Non-pigmented ciliary epithelial cell (primary cell): ENCODE measurements at places on chromosomes 13 and 19.

DNA sequence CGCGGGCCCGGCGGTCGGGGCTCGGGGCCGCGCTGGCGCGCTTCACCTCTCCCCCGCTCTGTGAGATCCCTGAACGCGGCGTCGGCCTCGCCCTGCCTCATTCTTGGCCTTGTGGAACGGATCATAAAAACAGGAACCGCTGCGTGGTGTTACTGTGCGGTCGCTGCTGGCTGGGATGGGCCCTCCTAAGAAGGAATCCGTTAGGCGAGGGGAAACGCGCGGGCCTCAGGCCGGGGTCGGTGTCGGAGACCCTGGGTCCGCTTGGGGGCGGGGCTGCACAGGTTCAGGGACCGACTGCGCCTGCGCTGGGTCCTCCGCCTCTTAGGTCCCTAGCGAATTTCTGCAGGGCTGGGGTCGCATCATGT lies 381 bp downstream of the CKAP2 start:
- no peak for DNase-seq

DNA sequence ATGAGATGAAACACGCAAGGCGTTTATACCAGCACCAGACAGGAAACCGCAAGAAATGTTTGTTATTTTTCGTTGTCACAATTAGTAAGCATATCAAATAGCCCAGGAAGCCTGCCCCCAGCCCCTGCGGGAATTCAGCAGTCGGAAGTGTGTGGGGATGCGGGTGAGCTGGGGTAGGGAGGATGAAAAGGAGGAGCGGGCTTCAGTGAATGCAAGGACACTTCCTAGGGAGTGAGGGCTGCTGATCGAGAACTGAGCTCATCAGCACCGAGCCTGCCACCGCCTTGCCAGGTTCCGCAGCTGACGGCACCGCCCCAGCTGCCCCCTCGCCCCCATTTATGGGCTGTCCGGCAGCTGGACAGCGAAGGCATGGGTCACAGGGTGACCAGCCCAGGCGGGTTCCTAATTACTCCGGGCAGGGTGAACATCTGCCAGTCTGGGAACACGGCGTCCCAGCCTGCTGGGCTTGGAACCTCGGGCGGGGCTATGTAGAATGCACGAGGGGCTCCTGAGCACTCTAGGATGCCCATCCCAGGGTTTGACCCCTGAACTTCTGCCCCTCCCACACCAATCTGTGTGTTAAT lies 1.6 kb upstream of the BEST2 start:
- DNase-seq, result no peak

DNA sequence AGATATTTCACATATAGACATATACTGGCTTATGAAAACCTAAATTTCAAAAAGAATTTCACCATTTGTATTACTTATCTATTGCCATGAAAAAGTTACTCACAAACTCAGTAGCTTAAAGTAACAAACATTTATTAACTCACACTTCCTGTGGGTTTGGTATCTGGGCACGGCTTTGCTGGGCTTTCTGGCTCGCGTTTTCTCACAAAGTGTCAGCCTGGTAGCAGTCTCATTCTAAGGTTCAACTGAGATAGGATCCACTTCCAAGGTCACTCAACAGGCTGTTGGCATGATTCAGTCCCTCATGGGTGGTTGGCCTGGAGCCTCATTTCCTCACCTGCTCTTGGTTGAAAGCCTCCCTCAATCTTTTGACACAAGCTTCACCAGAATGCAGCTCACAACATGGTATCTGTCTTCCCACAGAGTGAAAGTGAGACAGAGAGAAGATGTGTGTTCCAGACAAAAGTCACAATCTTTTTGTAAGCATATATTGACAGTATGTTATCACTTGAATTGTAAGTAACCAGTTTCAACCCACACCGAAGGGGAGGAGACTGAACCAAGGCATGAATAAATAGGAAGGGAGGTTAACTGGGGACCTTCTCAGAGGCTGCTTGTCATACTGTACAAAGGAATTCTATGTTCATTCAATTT lies 1065.8 kb upstream of the SPRY2 start:
- DNase-seq, result no peak

- DNase-seq, result no peak
These were observed 6.2 kb downstream of the BCL3 start for GRCh38 chr19:44754750-44755080.

DNA sequence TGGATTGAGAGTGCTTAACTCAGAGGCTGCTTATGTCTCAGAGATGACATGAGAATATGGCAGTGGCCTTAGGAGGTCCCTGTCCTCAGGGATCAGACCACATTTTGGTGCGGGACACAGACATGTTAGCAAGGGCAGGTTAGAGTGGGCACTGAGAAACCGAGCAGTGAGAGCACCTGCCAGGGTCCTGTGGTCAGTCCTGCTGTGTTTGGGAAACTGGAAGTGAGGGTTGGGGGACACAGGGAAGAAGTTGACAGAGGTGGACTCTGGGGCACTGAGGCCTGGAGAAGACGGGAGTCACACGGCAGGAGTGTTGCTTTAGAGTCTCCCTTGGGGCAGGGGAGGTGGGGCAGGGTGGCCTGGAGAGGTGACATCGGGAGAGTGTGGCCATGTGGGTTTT lies 7.4 kb downstream of the IGFLR1 start:
- DNase-seq, result no peak

DNA sequence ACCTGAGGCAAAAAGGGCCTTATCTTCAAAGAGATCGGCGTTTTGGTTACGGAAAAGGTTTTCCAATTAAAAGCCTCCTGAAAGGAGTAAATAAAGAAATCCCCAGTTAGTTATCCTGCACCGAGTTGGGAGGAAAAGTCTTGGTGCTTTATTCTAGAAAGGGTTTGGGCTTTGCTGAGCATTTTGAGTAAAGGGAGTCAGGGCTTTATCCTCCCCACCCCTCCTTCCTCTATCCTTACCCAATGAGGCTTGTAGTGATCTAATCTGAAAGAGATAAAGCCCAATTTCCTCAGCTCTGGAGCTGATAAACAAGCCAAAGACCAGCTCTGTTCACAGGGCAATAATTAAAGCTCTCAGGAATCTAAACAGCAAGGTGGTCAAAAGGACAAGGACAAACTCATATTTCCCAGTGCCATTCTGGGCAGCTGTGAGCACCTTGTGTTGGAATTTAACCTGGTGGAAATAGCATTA lies 188.9 kb upstream of the TSC22D1 start:
- DNase-seq, result no peak

DNA sequence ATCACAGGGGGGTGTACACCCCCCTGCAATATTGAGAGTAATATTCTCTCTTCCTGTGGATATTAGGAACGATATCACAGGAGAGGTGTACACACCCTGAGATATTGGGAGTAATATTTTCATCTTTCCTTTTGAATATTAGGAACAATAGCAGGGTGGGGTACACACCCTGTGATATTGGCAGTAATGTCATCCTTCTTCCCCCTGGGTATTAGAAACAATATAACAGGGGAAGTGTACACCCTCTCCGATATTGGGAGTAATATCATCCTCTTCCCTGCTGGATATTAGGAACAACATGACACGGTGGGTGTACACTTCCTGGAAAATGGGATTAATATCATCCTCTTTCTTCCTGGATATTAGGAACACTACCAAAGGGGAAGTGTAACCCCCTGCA lies 57.8 kb upstream of the CEACAM21 start:
- DNase-seq, result no peak

- no peak for DNase-seq
These were observed 1447.5 kb downstream of the EFNB2 start for GRCh38 chr13:105087945-105088344.

DNA sequence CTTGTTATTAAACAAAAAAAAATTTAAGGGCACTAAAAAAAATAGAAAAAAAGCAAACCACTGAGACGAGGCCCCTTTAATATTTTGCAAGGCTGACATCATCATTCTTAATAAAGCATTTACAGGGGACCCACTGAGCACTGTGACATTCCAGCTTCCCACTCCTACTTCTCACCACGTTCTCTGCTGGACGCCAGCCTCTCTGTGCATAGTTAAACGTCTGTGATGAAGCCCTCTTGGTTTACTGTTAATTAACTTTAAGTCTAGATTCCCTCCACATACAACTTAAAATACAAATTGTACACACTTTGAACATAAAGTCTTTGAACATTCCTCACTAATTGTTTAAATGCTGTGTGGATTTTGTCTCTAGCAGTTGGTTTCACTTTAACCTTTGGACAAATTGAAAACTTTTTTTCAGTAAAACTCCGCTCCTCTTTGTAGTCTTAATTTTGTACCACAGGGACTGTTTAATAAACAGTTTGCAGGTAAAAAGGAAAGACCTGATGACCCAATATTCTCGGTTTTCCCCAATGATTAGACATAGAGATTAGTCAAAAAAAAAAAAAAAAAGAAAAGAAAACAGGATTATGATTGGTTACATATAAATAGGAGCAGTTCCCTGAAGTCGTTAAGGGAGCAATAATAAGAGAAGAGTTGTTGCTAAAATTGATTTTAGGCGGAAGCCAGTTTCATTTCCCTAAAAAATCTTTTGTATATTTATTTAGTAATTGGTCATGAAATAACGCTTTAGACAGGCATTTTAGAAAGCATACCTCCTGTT lies 219.8 kb downstream of the MZT1 start:
- DNase-seq, result no peak

DNA sequence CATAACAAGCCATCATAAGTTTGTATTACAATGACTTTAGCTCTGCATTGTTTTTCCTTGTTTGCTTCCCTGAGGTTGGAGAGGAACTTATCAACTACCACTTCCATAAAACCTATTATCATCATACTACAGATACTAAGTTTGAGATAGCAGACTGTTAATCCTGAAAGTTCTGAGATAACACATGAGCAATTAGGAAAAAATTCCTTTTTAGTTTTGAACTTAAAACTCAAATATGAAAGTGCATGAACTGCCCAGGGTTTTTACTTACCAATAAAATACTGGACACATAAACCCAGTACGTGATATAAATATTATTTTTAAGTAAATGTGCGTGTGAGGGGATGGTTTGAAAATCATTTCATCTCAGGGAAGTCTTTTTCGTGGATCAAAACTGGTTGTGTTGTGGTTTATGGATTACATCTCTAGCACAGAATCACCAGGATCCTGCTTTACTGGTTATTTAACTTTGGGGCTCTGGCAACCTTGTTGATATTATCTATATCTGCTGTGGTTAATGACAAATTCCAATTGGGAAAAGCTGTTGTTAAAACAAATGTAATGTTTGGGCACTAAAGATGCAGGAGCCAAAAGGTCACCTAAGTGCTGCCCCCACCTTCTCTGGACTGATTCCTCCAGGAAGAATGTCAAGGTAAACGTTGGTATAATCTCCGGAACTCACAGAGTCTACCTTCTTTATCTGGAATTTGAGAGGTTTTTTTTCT lies 12.4 kb downstream of the CDX2 start:
- no peak for DNase-seq

- no peak for DNase-seq
These were observed 244.2 kb downstream of the UQCRFS1 start for GRCh38 chr19:28968721-28969120.

DNA sequence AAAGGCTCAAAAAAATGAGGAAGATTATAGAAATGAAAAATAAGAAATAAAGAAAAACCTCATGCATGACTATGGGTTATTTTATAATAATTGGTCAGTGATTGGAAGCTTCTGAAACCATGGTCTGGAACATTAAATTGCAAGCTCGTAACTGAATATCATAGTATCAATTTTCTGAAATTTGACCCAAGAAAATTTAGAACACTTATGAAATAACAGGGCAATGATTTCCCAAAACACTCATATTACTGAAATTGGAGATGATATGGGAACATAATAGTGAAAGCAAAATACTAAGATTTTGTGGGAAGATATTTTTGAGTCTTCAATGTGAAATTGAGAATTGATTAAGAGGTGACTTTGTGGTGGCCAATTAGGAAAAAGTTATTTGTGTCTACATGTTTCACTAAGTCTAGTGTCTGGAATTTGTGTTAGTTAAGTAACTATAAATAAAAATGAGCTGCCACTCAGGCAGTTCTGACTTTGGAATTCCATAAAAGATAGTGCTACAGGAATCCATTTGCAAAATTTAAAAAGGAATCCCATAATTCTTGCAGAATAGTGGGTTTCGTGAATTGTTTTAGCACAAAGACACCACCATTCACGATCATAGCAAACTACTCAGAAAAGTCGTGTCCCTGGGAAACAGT lies 603.0 kb downstream of the LMO7 start:
- no peak for DNase-seq

DNA sequence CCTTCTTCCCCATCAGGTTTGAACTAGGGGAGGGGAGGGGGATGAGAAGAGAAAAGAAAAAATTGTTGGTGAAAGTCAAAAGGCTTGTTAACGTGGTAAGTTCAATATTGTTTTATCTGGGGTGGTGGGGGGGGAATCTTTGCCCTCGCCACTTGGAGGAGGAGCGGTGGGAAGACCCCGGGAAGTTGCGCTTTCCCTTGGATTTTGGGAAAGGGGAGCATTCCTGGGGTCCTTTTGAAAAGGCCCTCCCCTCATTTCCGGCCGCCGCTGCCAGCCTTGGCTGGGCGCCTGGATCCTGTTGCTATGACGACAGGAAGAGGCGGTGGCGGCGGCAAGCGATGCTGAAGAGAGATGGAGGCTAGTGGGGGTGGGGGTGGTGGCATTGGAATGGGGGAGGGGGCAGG lies 4.6 kb upstream of the CACNG8 start:
- DNase-seq, result no peak

GRCh38 chr13:56558698-56559320 lies 581.9 kb upstream of the PRR20A start:
- no peak for DNase-seq

DNA sequence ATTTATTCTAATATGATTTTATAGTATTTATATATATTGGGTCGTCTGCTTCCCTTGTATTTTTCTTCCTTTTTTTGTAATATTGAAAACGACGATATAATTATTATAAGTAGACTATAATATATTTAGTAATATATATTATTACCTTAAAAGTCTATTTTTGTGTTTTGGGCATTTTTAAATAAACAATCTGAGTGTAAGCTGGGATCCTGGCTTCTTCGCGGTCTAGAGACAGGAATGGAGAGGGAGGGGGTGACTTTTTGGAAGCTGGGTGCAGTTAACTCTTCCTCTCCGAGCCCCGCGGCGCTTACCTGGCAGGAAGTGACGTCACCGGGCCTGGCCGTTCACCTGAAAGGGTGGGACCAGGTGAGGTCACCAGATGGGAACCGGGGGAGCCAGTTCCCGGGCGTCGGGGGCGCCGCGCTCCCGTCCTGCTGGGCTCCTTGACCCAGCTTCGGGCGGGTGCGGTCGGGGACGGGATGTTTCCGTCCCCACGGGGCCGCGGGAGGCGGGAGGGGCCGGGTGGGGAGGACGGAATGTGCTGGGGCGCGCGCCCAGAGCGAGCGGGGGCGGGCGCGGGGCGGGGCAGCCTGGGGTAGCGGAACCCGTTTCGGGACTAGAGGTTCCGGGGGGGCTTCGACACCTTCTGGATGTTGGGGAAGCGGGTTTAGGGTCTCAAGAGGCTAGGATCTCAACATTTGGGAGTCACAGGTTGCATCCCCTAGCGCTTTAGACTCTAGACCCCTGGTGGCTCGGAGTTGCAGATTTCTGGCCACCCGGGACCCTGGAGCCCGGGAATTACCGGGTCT lies 2.8 kb downstream of the ZFP36 start:
- no peak for DNase-seq

DNA sequence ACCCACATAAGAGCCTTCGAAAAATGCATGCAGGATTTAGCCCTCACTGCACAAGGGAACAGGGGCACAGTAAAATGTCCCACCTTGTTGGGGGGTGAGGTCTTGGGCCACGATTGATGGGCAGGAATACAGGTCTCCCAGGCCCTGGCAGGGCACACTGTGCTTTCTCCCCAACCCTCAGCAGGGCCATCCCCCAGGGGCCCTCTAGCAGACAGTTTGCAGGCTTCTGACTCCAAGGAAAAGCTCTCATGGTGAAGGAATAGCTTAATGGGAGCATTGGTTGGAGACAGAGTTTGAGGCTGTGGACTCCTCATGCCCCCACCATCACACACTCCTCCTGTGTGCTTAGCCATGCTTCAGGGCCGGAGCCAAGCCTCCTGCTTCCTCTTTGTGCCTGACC lies 484.6 kb downstream of the ZNF536 start:
- no peak for DNase-seq
